ENCODE measurements at places on chromosomes 16 and 17. TPM values are rescaled to one million over a fixed set of nuclear protein-coding genes. Genes with fewer than 3 reads are reported as not detected.

HOXB6 gene
- not detected for total RNA-seq

CCT6B gene
- total RNA-seq: 2.7 TPM

CCL14 gene
- total RNA-seq: 0.92 TPM

SDR42E2 gene
- total RNA-seq: not detected

SLC22A31 gene
- 0.21 TPM for total RNA-seq

GP1BA gene
- total RNA-seq: not detected

AOC2 gene
- total RNA-seq: 1.4 TPM

TAT gene
- not detected for total RNA-seq

RAMP2 gene
- total RNA-seq: 11.9 TPM

KRT31 gene
- 6.1 TPM for total RNA-seq

TEX14 gene
- under 0.01 TPM for total RNA-seq

NPW gene
- total RNA-seq: 0.82 TPM

CMTM1 gene
- 6.4 TPM for total RNA-seq

KRT40 gene
- total RNA-seq: 7.7 TPM

TLCD3B gene
- total RNA-seq: 0.82 TPM

KRTAP4-9 gene
- not detected for total RNA-seq

AOC3 gene
- total RNA-seq: 23.0 TPM

ELAC2 gene
- 78.2 TPM for total RNA-seq

TMC8 gene
- 3.2 TPM for total RNA-seq

GCSH gene
- total RNA-seq: 40.8 TPM

MGAT5B gene
- not detected for total RNA-seq

NHERF2 gene
- total RNA-seq: 45.7 TPM

Data from tongue (tissue), 3 donors.